ENCODE measurements at places on chromosomes 5 and 9. TPM values are rescaled to one million over a fixed set of nuclear protein-coding genes. Genes with fewer than 3 reads are reported as not detected.

GRCh38 chr9:114221706-114222465 is 66.5 kb downstream of the COL27A1 start:
- DNase-seq = peak; percentile 92

GRCh38 chr9:88013607-88014006 is 39.3 kb upstream of the CDK20 start:
- DNase-seq = no peak

GRCh38 chr5:88190106-88190834 is 78.4 kb downstream of the TMEM161B start:
- DNase-seq = no peak

TMOD1 gene
- 5.2 TPM for total RNA-seq

CA9 gene
- not detected for total RNA-seq

SLC25A2 gene
- 0.09 TPM for total RNA-seq

OSMR gene
- 30.0 TPM for total RNA-seq

AP3B1 gene
- 63.2 TPM for total RNA-seq

All from dermis blood vessel endothelial cell (primary cell).